Amygdala (tissue), 56 donors: ENCODE measurements at places on chromosomes 4 and X.
A peak's percentile ranks its signal among the peaks of the same experiment; 100 is the strongest.

DNA sequence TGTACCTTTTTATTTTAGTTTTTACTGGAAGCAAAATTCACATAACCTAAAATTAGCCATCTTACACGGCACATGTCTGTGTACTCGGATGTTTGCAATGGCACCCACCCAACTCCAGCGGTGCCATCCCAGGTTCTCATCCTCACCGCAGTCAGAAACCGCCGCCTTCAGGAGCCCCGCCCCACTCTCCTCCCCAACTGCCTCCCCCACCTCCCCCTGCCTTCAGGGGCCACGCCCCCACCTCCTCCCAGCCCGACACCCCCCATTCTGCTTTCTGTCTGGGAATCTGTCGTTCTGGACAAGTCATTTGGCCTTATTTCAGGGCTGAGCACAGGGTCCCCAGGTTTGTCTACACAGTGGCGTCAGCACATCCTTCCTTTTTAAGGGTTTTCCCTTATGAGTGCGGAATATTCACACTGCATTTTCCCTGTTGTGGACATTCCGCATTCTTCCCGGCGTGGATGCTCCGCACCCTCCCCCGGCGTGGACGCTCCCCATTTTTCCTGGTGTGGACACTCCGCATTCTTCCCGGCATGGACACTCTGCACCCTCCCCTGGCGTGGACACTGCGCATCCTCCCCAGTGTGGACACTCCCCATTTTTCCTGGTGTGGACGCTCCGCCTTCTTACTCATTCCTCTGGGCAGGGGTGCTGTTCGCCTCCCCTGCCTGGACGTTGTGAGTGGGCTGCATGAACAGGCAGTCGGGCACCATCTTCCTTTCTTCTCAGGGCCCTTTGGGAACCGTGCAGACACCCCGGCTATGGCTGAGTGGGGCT, 135.4 kb upstream of the NKX1-1 start:
- DNase-seq, result no peak

DNA sequence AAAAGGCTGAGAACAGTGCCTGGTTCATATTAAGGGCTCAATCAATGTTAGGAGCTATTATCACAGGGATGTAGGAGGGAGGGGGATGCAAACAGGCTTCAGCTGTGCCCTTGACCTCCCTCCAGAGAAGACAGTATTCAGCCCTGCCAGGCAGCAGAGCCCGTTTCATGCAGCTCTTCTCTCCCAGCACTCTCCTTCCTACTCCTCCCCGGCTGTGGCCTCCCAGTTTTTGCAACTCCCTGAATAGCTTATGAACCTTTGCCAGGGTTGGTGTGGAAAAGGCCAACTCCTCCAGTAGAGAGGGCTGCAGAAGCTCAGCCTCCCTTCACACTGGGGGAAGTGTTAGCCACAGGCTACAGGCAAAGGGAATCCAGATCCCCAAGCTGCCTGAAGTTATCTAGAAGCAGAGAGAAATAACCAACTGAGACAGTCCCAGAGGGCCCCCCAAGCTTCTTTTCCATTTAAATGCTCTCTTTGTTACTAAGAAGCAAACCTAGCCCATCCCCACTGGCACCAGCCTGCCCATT, 31.7 kb upstream of the APLN start:
- no peak for DNase-seq

GRCh38 chr4:137967480-137968190, 274.5 kb downstream of the SLC7A11 start:
- DNase-seq, result no peak

- DNase-seq, result peak; percentile 42
Observed at GRCh38 chr4:140135529-140136088, 18.4 kb downstream of the MAML3 start.

DNA sequence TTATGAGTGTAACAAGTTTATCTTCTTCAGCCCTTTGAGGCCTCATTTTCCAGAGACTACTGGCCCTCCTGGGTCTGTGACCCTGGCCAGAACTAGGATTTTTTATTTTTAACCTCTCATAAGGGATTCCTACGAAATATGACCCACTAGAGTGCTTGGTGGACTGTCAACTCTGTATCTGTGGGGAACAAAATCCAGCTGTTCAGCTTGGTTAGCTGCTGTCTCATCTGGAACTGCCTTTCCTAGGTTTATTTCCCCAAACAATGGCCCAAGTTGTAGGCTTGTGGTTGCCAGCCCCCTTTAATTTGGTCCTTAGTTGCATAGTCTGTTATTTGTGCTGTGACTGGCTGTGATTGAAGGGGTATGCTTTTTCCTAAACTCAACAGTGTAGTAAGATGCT, 56.2 kb downstream of the NHS start:
- no peak for DNase-seq
